ENCODE measurements at places on chromosomes 1 and 21. TPM values are rescaled to one million over a fixed set of nuclear protein-coding genes. Genes with fewer than 3 reads are reported as not detected.
A peak's percentile ranks its signal among the peaks of the same experiment; 100 is the strongest.

DNA sequence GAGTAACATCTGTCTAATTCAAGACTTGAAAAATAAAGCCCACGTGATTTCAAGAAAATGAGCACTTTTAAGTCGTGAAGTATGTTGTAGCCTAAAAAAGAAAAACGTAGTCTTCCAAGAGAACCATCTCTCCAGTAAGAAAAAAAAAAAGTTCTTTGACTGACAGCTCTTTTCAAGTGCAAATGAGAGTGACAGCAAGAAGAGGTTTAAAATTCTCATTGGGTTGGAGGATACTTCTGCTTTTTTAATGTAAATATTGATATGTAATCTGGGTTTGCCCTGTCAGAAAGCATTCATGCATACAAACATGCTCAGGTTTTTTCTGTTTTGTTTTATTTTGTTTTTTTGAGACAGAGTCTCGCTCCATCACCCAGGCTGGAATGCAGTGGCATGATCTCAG is 32.3 kb upstream of the PRDM2 start:
- H3K36me3 ChIP-seq, result no peaks in the 10 kb centered on the region
- peaks cover 28% of the 10 kb centered on the region for H3K4me1 ChIP-seq
- no peak overlapping the region for H3K27ac ChIP-seq
- no peak overlapping the region for H3K4me3 ChIP-seq
- no peaks in the 10 kb centered on the region for H3K27me3 ChIP-seq
- no peak for DNase-seq

DNA sequence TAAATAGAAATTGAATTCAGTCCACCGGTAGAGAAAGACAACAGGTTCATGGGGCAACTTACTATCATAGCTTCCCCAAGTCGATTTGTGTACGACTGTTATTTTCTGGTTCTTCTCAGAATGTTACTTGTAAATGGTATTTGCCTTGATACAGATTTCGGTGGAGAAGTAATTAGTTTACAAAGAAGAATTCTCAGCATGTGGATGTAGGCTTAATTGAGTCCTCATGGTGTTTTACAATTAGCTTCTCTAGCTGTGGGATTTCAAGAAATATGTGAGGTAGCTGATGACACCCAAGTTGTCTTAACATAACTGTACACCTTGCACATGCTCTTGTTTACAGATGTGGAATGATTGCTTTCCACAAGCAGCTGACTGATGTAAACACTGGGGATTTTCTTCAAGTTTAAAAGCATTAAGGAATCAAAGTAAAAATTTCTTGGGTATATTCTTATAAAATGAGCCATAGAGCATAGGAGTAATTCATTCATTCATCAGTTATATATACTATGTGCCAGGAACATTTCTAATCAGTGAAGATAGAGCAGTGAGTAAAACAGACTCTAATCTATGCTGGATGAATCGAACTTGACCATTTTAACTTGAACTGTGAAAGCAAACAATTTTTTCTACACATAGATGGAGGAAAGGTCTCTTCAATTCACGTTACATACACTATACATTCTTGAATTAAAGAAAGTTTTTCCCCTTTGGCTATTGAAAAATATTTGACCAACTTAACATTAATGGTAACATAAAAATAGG is 1.4 kb downstream of the MACO1 start:
- no peak for DNase-seq
- H3K27ac ChIP-seq, result peak overlapping the region; percentile 10
- peaks cover 28% of the 10 kb centered on the region for H3K4me1 ChIP-seq

DNA sequence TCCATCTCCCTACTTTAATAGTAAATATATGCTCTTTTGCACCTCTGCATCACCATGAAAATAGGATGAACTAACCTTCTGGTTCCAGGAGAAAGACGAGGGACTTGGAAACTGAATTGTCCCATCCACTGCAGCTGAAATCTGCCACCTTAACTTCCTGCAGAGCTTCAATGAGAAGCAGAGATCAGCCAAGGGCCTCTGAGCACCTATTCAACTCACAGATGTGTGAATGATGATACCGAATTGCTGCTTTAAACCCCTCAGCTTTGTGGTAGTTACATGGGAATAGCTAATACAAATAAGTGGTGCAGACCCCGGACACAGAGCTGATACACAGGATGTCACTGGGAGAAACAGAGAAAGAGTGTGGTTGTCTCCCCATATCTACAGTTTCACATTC is 616.8 kb downstream of the NCAM2 start:
- no peak overlapping the region for H3K27ac ChIP-seq
- no peaks in the 10 kb centered on the region for H3K27me3 ChIP-seq
- DNase-seq, result no peak
- no peaks in the 10 kb centered on the region for H3K36me3 ChIP-seq
- H3K4me1 ChIP-seq, result no peaks in the 10 kb centered on the region
- no peak overlapping the region for H3K4me3 ChIP-seq

The SERINC2 gene
- polyA plus RNA-seq, result 254 TPM

- H3K36me3 ChIP-seq, result no peaks in the 10 kb centered on the region
- no peak for DNase-seq
- H3K27ac ChIP-seq, result no peak overlapping the region
- H3K4me3 ChIP-seq, result no peak overlapping the region
- no peaks in the 10 kb centered on the region for H3K27me3 ChIP-seq
These were observed 47.8 kb upstream of the ARHGAP29 start for GRCh38 chr1:94285031-94285654.

The TRAF3IP3 gene
- 0.08 TPM for polyA plus RNA-seq

DNA sequence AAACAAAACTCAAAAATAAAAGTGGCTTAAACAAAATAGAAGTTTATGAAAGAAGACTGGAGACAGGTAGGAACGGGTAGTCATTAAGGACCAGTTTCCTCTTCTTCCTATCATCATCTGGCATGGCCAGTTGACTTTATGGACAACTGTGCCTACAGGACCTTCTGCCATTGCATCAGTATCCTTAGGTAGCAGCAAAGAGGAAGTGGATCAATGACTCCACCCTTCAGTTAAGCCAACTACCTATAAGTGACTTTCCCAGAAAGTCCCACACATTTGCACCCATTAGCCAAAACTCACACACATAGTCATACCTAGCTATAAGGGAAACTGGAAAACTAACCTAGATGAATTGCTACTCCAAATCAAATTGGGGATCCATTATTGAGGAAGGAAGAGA is 51.7 kb downstream of the RASAL2 start:
- H3K27me3 ChIP-seq, result no peaks in the 10 kb centered on the region
- no peaks in the 10 kb centered on the region for H3K36me3 ChIP-seq
- no peak overlapping the region for H3K4me3 ChIP-seq
- no peak for DNase-seq

GRCh38 chr1:212967801-212968200 is 17.5 kb downstream of the VASH2 start:
- H3K4me3 ChIP-seq, result no peak overlapping the region
- no peaks in the 10 kb centered on the region for H3K4me1 ChIP-seq
- H3K36me3 ChIP-seq, result no peaks in the 10 kb centered on the region
- no peak overlapping the region for H3K27ac ChIP-seq
- H3K27me3 ChIP-seq, result peaks cover 17% of the 10 kb centered on the region

- H3K4me3 ChIP-seq, result no peak overlapping the region
- DNase-seq, result no peak
- H3K4me1 ChIP-seq, result peaks cover 3% of the 10 kb centered on the region
- no peak overlapping the region for H3K27ac ChIP-seq
- H3K36me3 ChIP-seq, result no peaks in the 10 kb centered on the region
- H3K27me3 ChIP-seq, result peaks cover 4% of the 10 kb centered on the region
These were observed 19.6 kb downstream of the KANK4 start for GRCh38 chr1:62299426-62300200.

The ARHGEF10L gene
- 2.4 TPM for polyA plus RNA-seq

GRCh38 chr1:6501279-6501813 is 9.9 kb upstream of the PLEKHG5 start:
- H3K27me3 ChIP-seq, result peaks cover 3% of the 10 kb centered on the region
- no peaks in the 10 kb centered on the region for H3K36me3 ChIP-seq
- no peak for DNase-seq
- H3K4me1 ChIP-seq, result peaks cover 3% of the 10 kb centered on the region
- no peak overlapping the region for H3K27ac ChIP-seq

DNA sequence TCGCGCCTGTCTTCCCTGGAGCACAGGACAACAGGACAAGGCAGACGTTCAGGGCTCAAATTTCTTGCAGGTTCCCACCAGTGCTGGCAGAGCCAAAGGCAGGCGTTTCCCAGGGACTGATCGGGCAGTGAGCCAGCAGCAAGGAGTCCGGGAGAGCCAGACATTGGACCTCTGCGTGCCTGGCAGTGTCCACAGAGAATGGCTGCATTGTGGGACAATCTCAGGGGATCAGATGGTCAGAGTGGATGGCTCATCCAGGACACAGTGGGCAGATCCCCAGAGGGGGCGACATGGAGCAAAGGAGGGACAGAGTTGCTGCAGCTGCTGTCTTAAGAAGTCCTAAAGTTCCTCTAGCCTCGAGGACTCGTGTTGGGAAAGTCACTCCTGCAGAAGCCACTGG is 4.6 kb downstream of the TMEM63A start:
- no peak overlapping the region for H3K4me3 ChIP-seq
- DNase-seq, result no peak
- peaks cover 14% of the 10 kb centered on the region for H3K36me3 ChIP-seq
- H3K27ac ChIP-seq, result no peak overlapping the region
- H3K27me3 ChIP-seq, result no peaks in the 10 kb centered on the region
- H3K4me1 ChIP-seq, result peaks cover 29% of the 10 kb centered on the region

The L1TD1 gene
- polyA plus RNA-seq, result 0.20 TPM

The MYOM3 gene
- polyA plus RNA-seq, result 0.49 TPM

The UTS2 gene
- not detected for polyA plus RNA-seq

- H3K36me3 ChIP-seq, result no peaks in the 10 kb centered on the region
- H3K4me3 ChIP-seq, result no peak overlapping the region
- DNase-seq, result no peak
- H3K4me1 ChIP-seq, result peaks cover 28% of the 10 kb centered on the region
- H3K27ac ChIP-seq, result no peak overlapping the region
- no peaks in the 10 kb centered on the region for H3K27me3 ChIP-seq
These were observed 17.2 kb downstream of the MTHFR start for GRCh38 chr1:11788549-11789053.

The SLC5A9 gene
- polyA plus RNA-seq, result 0.08 TPM

GRCh38 chr1:182329471-182329870 is 62.1 kb downstream of the GLUL start:
- no peaks in the 10 kb centered on the region for H3K36me3 ChIP-seq
- DNase-seq, result no peak
- no peak overlapping the region for H3K27ac ChIP-seq
- H3K4me1 ChIP-seq, result no peaks in the 10 kb centered on the region
- H3K27me3 ChIP-seq, result no peaks in the 10 kb centered on the region

GRCh38 chr1:51915951-51916350 is 37.4 kb upstream of the NRDC start:
- no peaks in the 10 kb centered on the region for H3K36me3 ChIP-seq
- no peaks in the 10 kb centered on the region for H3K27me3 ChIP-seq
- H3K4me3 ChIP-seq, result no peak overlapping the region
- H3K4me1 ChIP-seq, result peaks cover 5% of the 10 kb centered on the region

The MAP3K7CL gene
- 13.7 TPM for polyA plus RNA-seq

- no peak for DNase-seq
- H3K27me3 ChIP-seq, result no peaks in the 10 kb centered on the region
- H3K36me3 ChIP-seq, result peaks cover 6% of the 10 kb centered on the region
- no peak overlapping the region for H3K4me3 ChIP-seq
- H3K4me1 ChIP-seq, result peaks cover 11% of the 10 kb centered on the region
These were observed 40.5 kb downstream of the STPG1 start for GRCh38 chr1:24373044-24373443.

The KCNJ9 gene
- polyA plus RNA-seq, result not detected

The MTARC1 gene
- 2.1 TPM for polyA plus RNA-seq
